ENCODE measurements at places on chromosomes 2 and 18.

- no peak for DNase-seq
Observed at GRCh38 chr2:168687314-168687713, 115.1 kb upstream of the NOSTRIN start.

DNA sequence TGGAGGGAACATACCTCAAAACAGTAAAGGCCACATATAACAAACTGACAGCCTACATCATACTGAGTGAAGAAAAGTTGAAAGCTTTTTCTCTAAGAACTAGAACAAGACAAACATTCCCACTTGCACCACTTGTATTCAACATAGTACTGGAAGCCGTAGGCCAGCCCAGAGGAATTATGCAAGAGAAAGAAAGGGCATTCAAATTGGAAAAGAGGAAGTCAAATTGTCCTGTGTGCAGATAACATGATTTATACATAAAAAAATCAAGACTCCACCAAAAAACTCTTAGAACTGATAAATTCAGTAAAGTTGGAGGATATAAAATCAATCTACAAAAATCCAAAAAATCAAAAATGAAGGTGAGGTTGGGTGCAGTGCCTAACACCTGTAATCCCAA, 8.0 kb upstream of the KDM3A start:
- DNase-seq = no peak

DNA sequence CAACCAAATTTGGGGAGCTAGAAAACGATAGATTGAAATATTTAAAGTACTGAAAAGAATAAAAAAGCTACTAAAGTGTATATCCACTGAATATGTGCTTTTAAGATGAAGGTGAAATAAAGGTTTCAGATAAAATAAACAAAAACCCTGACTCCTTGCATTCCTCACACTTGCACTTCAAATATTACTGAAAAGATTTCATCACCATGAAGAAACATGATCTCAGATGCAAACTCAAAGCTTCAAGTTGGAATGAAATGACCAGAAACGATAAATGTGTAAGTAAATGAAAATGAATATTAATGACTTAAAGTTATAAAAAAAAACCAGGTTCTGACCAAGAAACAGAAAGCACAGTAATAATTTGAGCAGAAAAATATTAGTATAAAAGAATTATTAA, 1246.0 kb upstream of the ACVR2A start:
- no peak for DNase-seq

DNA sequence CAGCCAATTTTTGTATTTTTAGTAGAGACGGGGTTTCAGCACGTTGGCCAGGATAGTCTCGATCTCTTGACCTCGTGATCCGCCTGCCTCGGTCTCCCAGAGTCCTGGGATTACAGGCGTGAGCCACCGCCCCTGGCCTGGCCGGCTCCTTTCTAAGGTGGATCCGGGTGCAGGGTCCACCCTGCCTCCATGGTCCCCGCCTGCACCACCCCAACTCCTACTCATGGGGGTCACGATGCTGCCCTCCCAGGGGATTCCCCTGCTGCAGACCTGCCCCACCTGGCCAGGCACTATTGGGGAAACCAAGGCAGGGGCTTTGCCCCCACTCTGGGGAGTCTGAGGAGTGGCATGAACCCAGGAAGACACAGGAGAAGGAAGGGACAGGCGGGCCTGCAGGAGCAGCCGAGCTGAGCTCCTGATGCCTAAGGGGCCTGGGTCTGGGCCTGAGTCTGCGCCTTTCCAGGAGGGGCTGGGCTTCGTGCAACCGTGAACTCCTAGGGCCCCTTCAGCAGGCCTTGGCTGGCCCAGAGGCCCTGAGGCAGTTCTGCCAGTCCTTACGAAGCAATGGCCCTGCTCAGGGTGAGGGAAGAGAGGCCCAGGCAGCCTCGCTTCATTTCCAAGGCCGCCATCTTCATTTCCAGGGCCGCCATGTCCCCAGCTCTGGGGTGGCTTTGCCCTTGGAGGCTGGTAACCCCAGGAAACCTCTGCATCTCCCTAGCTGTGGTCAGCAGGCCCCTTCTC, 67.2 kb upstream of the SMAD7 start:
- no peak for DNase-seq

DNA sequence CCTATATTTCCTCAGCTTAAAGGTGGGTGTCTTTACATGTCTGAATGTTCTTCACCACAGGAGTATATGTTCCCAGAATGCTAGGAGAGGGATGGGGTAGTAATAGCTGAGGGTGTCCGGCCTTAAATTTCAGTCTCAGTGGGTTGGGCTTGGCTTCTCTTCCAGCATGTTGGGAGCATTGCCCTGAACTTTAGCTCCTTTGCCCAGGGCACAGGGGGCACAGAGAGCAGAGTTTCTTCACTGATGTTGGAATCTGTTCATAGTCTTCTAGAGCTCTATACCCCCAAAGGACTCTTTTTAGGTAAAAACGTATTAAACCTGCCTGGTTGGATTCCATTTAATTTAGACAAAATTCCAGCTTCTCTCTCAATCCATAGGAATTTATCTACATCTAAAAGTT, 154.4 kb upstream of the GCFC2 start:
- no peak for DNase-seq

GRCh38 chr2:74739129-74739528, 85.1 kb downstream of the SEMA4F start:
- no peak for DNase-seq

- DNase-seq = no peak
Observed at GRCh38 chr2:204365811-204366210, 179.5 kb upstream of the PARD3B start.

DNA sequence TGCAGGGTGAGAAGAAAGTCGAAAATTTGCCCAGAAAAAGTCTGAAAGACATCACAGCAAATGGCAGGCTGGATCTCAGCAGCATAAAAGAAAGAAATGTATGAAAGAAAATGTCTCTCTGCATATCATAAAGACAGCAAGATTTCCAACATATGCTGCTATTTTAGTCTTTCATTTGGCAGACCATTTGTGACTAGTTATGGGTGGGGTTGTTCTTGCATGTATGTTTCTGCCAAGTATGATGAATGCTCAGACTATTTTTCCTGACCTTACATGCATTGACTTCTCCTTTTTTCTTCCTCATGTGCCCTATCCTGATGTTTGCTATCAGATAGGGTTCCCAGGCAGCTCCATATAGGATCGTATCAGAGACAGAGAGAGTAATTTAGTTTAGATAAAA, 58.5 kb upstream of the PARD3B start:
- DNase-seq = no peak

- no peak for DNase-seq
Observed at GRCh38 chr2:113268621-113269360, 9.9 kb downstream of the PAX8 start.

GRCh38 chr2:33384599-33384961, 91.9 kb upstream of the RASGRP3 start:
- DNase-seq = no peak

DNA sequence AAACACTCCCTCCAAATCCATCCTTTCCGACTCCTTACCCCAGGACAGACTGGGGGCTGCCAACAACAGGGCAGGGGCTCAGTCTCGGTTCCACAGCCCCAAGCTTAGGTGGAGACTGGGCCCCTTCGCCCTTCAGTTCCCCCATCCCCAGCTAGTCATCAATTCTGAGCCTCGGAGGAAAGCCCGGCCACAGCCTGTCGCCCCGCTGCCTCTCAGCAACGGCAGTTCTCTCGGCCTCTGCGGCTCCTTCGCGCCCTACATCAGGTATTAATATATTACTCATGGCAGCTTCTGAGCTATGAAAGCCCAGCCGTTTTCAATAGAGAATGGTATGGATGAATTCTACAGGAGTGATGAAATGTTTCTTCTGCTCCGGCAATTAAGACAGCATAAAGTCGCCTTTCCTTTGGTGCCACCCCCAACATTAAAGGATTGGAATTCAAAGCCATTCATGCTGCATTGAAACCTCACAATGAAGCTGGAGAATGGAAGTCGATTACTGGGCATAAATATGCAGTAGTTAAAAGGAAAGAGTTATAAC, 2.8 kb downstream of the HDAC4 start:
- no peak for DNase-seq

DNA sequence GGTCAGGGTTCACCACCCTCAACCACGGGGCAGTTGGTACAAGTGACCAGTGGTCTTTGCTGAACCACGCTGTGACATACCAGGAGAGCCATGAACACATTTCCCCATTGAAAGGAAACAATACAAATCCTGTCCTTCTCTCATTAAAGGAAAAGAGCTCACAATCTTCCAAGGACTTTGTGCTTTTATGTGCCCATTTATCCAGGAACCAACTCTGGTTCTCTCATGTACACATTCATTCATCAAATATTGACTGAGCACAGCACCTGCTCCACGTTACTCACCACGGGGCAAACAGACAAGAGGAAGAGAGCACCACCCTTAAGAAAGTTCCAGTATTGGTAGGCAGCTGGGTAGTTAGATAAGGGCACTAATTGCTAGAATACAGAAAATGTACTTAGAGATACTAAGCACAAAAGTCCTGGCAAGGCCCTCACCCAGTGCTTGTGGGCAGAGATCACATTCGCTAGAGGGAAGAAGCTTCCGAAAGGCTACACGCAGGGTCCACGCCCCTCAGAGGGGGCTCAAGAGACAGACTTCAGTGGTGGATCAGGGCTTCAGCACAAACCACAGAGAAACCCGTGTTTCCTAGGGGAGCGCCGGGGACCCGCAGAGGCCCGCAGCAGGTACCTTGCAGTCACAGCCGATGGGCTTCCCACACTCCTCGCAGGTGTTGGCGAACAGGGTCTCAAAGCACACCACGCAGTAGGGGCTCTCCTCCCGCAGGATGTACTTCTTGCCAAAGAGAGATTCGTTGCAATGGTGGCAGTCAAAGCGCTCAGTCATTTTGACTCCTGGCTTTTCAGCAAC, 12.9 kb downstream of the FHL2 start:
- DNase-seq = no peak

DNA sequence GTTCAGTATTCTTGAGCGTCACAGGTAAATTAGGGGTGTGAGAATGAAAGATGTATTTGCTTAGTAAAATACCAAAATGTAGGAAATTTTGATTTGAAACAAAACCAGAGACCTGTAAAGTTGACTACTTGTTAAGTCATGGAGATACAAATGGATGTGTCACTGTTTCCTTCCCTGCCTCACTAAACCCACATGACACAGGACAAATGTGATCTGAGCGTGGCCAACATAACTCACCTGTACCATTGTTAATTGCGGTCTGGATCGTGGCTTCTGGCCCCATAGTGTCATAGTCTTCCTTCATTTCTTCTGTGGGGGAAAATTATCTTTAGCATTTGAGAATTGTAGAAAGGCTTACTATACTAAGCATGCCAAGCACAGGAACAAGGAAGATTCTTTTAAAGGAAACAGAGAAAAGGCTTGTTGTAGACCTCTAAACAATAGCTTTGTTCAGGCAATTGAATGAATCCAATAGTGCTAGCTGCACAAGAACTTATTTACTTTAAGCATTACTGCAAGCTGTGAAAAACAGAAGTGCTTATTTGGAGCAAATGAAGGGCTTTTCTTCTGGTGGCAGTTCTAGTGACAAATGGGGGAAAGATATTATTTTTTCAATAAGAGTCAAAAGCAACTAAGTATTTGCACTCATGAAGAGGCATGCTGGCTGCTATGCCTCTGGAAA, 95.2 kb downstream of the ZEB2 start:
- no peak for DNase-seq

DNA sequence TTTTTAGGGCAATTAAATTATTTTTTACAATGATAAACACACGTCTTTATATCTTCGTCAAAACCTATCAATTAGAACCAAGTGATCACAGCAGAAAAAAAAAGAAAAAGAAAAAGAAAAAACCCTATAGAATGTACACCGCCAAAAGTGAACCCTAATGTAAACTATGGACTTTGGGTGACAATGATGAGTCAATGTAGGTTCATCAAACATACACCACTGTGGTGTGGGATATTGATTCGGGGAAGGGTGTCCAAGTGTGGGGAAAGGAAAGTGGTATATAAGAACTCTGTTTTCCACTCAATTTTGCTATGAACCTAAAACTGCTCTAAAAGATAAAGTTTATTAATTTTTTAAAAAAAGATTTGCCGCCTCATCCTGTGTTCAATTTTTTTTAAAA, 85.1 kb downstream of the DYNC1I2 start:
- DNase-seq = no peak

GRCh38 chr2:10963155-10963554, 51.4 kb downstream of the KCNF1 start:
- DNase-seq = no peak

DNA sequence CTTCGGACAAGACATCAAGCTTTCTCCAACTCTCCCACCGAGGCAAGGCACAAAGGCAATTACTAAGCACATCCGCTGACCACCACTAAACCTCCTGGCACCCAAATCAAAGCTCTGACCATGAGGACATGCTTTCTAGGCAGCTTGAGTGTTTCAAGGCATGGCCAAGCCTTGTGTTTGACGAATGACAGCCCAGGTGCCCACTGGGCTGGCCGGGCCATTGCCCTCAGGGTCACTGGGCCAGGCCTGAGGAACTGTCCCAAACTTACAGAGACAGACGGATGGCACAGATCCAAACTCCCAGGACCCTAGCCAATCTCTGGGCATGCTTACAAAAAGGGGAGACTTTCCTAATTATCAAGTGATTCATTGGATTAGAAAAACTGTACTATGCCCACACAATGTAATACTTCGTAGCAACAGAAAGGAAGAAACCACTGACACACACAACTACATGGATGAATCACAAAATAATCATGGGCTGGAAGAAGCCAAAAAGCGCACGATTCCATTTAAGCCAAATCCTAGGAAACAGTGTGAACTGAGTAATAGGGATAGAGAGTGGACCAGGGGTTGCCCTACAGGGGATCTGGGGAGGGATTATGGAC, 20.2 kb downstream of the CRACDL start:
- DNase-seq = no peak

DNA sequence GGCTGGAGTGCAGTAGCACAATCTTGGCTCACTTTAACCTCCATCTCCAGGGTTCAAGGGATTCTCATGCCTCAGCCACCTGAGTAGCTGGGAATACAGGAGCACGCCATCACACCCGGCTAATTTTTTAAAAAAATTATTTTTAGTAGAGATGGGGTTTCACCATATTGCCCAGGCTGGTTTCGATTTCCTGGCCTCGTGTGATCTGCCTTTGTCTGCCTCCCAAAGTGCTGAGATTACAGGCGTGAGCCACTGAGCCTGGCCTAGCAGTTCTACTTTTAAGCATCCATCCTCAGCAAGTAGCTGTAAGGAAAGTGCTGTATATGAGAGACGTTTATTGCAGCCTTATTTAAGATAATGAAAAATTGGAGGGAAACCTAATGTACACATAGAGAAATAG, 79.7 kb downstream of the ZDBF2 start:
- no peak for DNase-seq

DNA sequence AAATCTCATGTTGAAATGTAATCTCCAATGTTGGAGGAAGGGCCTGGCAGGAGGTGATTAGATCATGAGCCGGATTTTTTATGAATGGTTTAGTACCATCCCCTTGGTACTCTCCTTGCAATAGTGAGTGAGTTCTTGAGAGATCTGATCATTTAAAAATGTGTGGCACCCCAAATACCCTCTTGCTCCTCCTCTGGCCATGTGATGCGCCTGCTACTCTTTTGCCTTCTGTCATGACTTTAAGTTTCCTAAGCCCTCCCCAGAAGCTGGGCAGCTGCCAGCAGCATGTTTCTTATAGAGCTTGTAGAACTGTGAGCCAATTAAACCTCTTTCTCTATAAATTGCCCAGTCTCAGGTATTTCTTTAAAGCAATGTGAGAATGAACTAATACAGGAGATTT, 72.6 kb upstream of the FIGN start:
- DNase-seq = no peak

- no peak for DNase-seq
Observed at GRCh38 chr2:70009762-70010575, 48.5 kb upstream of the ASPRV1 start.
